ENCODE measurements at places on chromosomes 7 and 10. TPM values are rescaled to one million over a fixed set of nuclear protein-coding genes. Genes with fewer than 3 reads are reported as not detected.

GPAM gene
- 7.3 TPM for total RNA-seq

ZNF316 gene
- 24.6 TPM for total RNA-seq

DNAJC12 gene
- total RNA-seq = 11.0 TPM

ACTA2 gene
- 11.3 TPM for total RNA-seq

NUTM2B gene
- 1.1 TPM for total RNA-seq

WDFY4 gene
- 0.18 TPM for total RNA-seq

TLL2 gene
- total RNA-seq = 0.09 TPM

BAZ1B gene
- 99.6 TPM for total RNA-seq

DNA sequence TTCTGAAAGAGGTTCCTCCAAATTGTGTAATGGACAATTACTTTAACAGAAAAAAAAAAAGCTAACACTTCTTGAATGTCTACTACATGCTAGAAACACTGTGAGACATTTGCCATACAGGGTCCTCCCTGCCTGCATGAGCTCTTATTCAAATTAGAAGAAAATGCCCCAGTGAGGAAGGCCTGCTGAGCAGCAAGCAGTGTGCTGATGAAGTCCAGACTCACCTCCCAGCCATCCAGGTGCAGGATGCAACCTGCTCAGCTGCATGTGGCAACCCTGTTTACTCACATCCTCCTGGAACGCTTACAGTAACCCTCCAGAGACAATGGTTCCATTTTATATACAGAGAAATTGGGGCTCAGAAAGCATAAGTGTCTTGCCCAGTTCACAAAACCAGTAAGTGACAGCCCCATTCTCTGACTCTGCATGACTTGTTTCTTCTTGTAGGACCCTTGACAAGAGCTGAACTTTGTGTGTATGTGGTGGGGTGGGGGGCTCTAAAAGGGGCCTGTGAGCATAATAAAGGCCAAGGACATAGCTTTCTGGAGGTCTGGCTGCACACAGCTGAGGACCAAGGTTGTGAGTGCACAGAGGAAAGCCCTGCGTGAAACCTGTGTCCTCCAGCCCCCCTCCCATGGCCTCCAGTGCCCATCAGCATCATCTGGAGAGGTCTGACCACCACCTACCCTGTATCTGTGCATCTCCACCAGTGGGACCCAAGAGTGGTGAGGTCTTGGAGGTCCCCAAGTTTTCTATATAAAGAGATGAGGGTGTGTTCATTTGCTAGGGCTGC is 387.8 kb downstream of the GRID1 start:
- H3K4me3 ChIP-seq = no peak overlapping the region
- DNase-seq = no peak
- no peaks in the 10 kb centered on the region for H3K36me3 ChIP-seq
- no peak overlapping the region for H3K27ac ChIP-seq
- no peaks in the 10 kb centered on the region for H3K4me1 ChIP-seq

GRCh38 chr10:132746801-132747625 is 38.9 kb downstream of the NKX6-2 start:
- H3K4me3 ChIP-seq = no peak overlapping the region
- no peaks in the 10 kb centered on the region for H3K36me3 ChIP-seq
- H3K4me1 ChIP-seq = no peaks in the 10 kb centered on the region
- DNase-seq = no peak

DNA sequence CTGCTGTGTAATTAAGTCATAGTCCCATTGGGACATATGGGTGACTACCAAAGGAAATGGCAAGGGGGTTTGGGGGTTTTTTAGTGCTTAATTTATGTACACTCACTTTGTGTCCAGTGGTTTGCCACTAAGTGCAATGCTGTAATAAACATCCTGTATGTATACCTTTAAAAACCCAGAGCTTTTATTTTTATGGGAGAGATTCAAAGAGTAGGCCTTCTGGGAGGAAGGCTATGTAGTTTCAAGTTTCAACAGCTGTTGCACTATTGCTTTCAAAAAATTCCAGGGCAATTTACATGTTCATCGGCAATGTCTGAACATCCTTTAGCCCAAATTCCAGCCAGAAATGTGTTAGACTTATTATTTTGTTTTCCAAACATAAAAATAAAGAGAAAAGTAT is 744.7 kb downstream of the XPNPEP1 start:
- no peak overlapping the region for H3K4me3 ChIP-seq
- no peak for DNase-seq
- H3K27me3 ChIP-seq = no peaks in the 10 kb centered on the region
- no peaks in the 10 kb centered on the region for H3K4me1 ChIP-seq
- no peaks in the 10 kb centered on the region for H3K36me3 ChIP-seq
- H3K27ac ChIP-seq = no peak overlapping the region

GRCh38 chr10:119149729-119150128 is 15.8 kb downstream of the SFXN4 start:
- H3K27me3 ChIP-seq = no peaks in the 10 kb centered on the region
- H3K27ac ChIP-seq = no peak overlapping the region
- no peaks in the 10 kb centered on the region for H3K4me1 ChIP-seq
- H3K4me3 ChIP-seq = no peak overlapping the region

GRCh38 chr7:7416031-7416858 is 119.4 kb downstream of the COL28A1 start:
- H3K27me3 ChIP-seq = peaks cover 12% of the 10 kb centered on the region
- no peaks in the 10 kb centered on the region for H3K36me3 ChIP-seq
- peaks cover 9% of the 10 kb centered on the region for H3K4me1 ChIP-seq
- no peak for DNase-seq
- no peak overlapping the region for H3K4me3 ChIP-seq
- peak overlapping the region; percentile 21 for H3K27ac ChIP-seq

DNA sequence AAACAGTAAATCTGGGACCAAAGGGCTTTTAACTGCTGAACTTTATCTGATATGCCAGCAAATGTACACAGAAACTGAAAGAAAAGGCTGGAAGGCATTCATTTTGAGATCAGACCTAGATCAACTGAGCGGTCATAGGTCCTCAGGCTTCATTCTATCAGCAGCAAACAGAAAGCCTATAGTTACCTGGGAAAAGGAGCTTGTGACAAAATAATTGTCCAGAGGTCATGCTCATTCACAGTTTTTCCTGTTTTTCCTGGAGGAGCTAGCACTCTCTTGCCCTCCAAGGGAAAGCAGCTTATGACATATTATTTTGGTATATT is 320.2 kb downstream of the AHR start:
- H3K27ac ChIP-seq = no peak overlapping the region
- no peaks in the 10 kb centered on the region for H3K4me1 ChIP-seq
- no peak for DNase-seq
- H3K36me3 ChIP-seq = no peaks in the 10 kb centered on the region
- H3K27me3 ChIP-seq = peaks cover 3% of the 10 kb centered on the region

DNA sequence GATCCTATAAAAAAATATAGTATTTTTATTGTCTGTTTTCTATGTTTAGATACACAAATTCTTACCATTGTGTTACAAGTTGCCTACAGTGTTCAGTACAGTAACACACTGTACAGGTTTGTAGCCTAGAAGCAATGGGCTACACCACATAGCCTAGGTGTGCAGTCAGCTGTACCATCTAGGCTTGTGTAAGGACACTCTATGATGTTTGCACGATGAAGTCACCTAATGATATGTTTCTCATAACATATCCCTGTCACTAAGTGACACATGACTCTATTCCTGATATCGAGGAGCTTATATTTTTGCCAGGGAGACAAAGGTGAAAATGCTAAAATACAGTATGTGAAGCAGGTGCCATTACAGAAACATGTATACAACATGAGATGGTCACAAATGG is 18.6 kb downstream of the ZNF25 start:
- no peaks in the 10 kb centered on the region for H3K27me3 ChIP-seq
- no peaks in the 10 kb centered on the region for H3K4me1 ChIP-seq
- H3K4me3 ChIP-seq = no peak overlapping the region
- no peak overlapping the region for H3K27ac ChIP-seq

GRCh38 chr10:131127138-131127589 is 184.4 kb downstream of the TCERG1L start:
- H3K4me3 ChIP-seq = no peak overlapping the region
- no peaks in the 10 kb centered on the region for H3K4me1 ChIP-seq
- H3K36me3 ChIP-seq = no peaks in the 10 kb centered on the region
- DNase-seq = no peak

GRCh38 chr10:1706711-1707110 is 30.6 kb downstream of the ADARB2 start:
- H3K4me1 ChIP-seq = peaks cover 2% of the 10 kb centered on the region
- H3K27ac ChIP-seq = no peak overlapping the region
- peaks cover 3% of the 10 kb centered on the region for H3K27me3 ChIP-seq
- no peak for DNase-seq
- H3K4me3 ChIP-seq = no peak overlapping the region
- H3K36me3 ChIP-seq = no peaks in the 10 kb centered on the region

DNA sequence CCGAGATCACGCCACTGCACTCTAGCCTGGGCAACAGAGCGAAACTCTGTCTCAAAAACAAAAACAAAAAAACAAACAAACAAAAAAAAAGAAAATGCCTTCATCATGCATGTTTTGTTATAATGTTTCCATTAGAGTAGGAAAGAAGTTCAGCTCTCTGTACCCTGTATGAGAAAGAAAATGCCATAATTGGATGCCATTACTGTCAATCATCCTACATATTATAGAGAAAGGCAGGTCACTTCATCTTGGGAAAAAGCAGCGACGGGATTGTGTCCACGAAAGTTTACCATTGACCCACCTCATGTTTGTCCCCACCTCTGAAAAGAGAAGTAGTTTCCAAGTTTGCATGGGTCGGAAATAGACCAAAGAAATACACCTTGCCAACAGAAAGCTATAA is 33.8 kb downstream of the SEC61G start:
- no peaks in the 10 kb centered on the region for H3K4me1 ChIP-seq
- no peak for DNase-seq
- H3K27me3 ChIP-seq = no peaks in the 10 kb centered on the region
- no peak overlapping the region for H3K4me3 ChIP-seq
- no peaks in the 10 kb centered on the region for H3K36me3 ChIP-seq
- H3K27ac ChIP-seq = no peak overlapping the region

DNA sequence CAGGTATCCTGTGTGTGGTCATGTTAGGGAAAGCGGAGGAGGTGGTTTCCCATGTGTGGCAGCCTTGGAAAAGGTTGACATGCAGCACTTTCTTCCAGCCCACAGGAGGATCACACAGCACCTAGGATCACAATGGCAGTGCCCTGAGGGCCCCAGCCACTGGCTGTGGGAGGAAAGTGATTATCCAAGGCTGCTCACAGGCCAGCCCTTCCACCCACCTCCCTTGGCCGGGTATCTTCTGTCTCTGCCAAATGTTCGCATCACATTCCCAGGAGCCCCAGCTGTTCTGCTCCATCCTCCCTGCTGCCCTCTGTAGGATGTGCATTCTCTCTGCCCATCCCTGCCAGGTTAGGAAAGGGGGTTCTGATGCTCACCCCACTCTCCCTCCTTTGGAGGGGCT is 2.5 kb upstream of the MLXIPL start:
- H3K27me3 ChIP-seq = peaks cover 50% of the 10 kb centered on the region
- H3K36me3 ChIP-seq = no peaks in the 10 kb centered on the region
- DNase-seq = no peak
- no peak overlapping the region for H3K27ac ChIP-seq

DNA sequence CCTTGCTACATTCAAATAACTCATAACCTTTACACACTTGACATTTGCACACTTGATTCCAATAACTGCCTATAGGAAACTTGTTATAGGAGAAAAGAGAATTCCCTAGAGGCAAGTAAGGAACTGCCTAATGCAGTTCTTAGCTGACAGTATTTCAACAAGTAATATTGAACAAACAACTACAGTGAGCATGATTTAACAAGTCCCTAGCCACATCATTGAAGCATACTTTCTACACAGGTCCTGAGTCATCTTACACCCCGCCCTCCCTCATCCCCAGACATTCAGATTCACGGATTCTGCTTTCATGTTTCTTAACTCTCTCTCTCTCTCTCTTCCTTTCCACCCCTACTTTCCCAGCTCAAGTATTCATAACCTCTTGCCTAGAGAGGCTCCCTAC is 153.5 kb downstream of the LSM5 start:
- no peak overlapping the region for H3K27ac ChIP-seq
- H3K4me3 ChIP-seq = no peak overlapping the region
- no peaks in the 10 kb centered on the region for H3K4me1 ChIP-seq
- no peak for DNase-seq
- H3K27me3 ChIP-seq = no peaks in the 10 kb centered on the region

DNA sequence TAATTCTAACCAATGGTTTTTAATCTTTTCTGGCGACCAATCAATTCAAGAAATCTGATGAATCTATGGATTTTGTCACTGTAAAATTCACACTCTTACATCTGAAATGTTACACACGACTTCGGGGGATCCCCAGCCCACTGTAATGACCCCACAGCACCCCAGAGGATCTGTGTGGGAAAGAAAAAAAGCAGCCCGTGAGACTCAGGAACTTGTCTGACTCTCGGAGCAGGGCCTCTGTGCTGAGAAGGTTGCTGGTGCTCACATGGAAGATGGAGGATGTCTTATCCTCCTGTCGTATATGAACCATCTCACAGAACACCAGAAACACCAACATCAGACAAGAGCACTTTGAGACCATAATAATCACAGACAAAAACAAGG is 228.4 kb upstream of the INHBA start:
- peaks cover 6% of the 10 kb centered on the region for H3K4me1 ChIP-seq
- DNase-seq = no peak
- no peak overlapping the region for H3K4me3 ChIP-seq
- peaks cover 15% of the 10 kb centered on the region for H3K27me3 ChIP-seq
- no peaks in the 10 kb centered on the region for H3K36me3 ChIP-seq

- H3K27me3 ChIP-seq = no peaks in the 10 kb centered on the region
- H3K27ac ChIP-seq = peak overlapping the region; percentile 49
- peaks cover 68% of the 10 kb centered on the region for H3K36me3 ChIP-seq
These were observed 2.6 kb downstream of the PPIF start for GRCh38 chr10:79349766-79350406.

DNA sequence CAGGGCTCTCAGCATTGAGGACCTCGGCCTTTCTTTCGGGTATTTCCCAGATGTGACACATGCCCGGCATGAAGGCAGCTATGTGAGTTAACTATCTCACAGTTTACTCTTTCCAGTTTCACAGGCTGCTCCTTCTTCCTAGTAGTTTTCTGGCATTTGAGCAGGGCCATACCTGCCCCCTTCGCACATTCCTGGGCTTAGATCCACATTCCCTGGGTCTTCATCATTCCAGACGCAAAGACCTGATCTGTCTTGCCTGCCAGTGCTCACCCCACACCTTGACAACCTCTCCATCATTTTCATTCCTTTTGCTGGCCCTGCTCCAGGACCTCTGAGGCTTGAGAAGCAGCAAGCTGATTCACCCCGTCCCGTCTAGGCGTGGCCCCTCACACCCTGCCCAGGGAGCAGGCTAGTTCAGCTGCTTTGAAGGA is 227.5 kb downstream of the WDR11 start:
- H3K27ac ChIP-seq = no peak overlapping the region
- H3K27me3 ChIP-seq = no peaks in the 10 kb centered on the region
- no peaks in the 10 kb centered on the region for H3K36me3 ChIP-seq
- no peaks in the 10 kb centered on the region for H3K4me1 ChIP-seq
- H3K4me3 ChIP-seq = no peak overlapping the region

GRCh38 chr10:13404791-13405190 is 56.7 kb upstream of the SEPHS1 start:
- H3K27ac ChIP-seq = no peak overlapping the region
- no peaks in the 10 kb centered on the region for H3K27me3 ChIP-seq
- no peaks in the 10 kb centered on the region for H3K4me1 ChIP-seq

DNA sequence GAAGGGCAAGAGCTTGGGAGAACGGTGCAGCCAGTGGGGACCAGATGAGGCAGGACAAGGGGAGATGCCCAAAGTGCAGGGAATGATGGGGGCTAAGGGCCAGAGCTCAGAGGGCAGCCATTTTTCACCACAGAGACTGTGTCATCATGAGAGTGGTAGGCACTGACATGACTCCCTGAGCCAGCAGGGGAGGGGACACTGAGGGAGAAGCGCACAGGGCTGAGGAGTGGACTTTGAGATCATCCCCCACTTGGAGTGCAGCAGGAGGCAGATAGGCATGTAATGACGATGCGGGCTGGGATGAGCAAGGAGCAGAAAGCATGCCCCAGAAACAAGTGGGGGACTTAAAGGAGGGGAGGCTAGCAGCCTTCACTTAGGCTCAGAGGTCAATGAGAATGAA is 5.2 kb upstream of the SMKR1 start:
- no peak for DNase-seq
- H3K4me3 ChIP-seq = no peak overlapping the region
- peaks cover 10% of the 10 kb centered on the region for H3K36me3 ChIP-seq
- H3K27me3 ChIP-seq = no peaks in the 10 kb centered on the region
- peak overlapping the region; percentile 82 for H3K27ac ChIP-seq
